A549 treated with ZK216348 at 1 μM for 4 hours (cell line): ENCODE measurements at places on chromosomes 1 and 21. TPM values are rescaled to one million over a fixed set of nuclear protein-coding genes. Genes with fewer than 3 reads are reported as not detected.

The CYP4A11 gene
- not detected in 5 replicates for total RNA-seq

The S100A7 gene
- total RNA-seq, result not detected in 5 replicates

The IPO9 gene
- 33.2 to 46.0 TPM (median 40.5 TPM) in 5 replicates for total RNA-seq

The BMP8A gene
- 0.17 to 0.37 TPM (median 0.24 TPM) in 4 of 5 replicates, not detected in the other for total RNA-seq

The LHX8 gene
- total RNA-seq, result 0.81 to 1.4 TPM (median 1.2 TPM) in 5 replicates

The TSPEAR gene
- not detected in 5 replicates for total RNA-seq

The BLZF1 gene
- total RNA-seq, result 13.7 to 29.3 TPM (median 14.9 TPM) in 5 replicates

The UMODL1 gene
- not detected in 5 replicates for total RNA-seq

The RHOU gene
- 4.3 to 8.4 TPM (median 7.6 TPM) in 5 replicates for total RNA-seq

The FGR gene
- total RNA-seq, result 0.07 TPM in 1 of 5 replicates, not detected in the others

The EPHA2 gene
- 77.4 to 149 TPM (median 141 TPM) in 5 replicates for total RNA-seq

The ORC1 gene
- total RNA-seq, result 18.3 to 20.6 TPM (median 19.3 TPM) in 5 replicates

The HRNR gene
- total RNA-seq, result not detected in 5 replicates

The VASH2 gene
- total RNA-seq, result 2.8 to 3.9 TPM (median 3.7 TPM) in 5 replicates

The CYP2J2 gene
- 0.08 TPM in 1 of 5 replicates, not detected in the others for total RNA-seq

The ELOVL1 gene
- total RNA-seq, result 137 to 147 TPM (median 143 TPM) in 5 replicates

The AJAP1 gene
- total RNA-seq, result not detected in 5 replicates

The DDR2 gene
- total RNA-seq, result 0.31 to 0.68 TPM (median 0.47 TPM) in 5 replicates

The EPHB2 gene
- 29.6 to 56.9 TPM (median 45.9 TPM) in 5 replicates for total RNA-seq

The TRIM45 gene
- 0.66 to 1.8 TPM (median 1.6 TPM) in 5 replicates for total RNA-seq

The COA6 gene
- 70.5 to 91.4 TPM (median 78.3 TPM) in 5 replicates for total RNA-seq

The GJB5 gene
- 0.16 to 0.28 TPM (median 0.19 TPM) in 3 of 5 replicates, not detected in the others for total RNA-seq

The FTCD gene
- not detected in 5 replicates for total RNA-seq
